CD4-positive, alpha-beta T cell treated with Interleukin-15 for 4 hours (primary cell): ENCODE measurements at places on chromosomes 5 and 9.

DNA sequence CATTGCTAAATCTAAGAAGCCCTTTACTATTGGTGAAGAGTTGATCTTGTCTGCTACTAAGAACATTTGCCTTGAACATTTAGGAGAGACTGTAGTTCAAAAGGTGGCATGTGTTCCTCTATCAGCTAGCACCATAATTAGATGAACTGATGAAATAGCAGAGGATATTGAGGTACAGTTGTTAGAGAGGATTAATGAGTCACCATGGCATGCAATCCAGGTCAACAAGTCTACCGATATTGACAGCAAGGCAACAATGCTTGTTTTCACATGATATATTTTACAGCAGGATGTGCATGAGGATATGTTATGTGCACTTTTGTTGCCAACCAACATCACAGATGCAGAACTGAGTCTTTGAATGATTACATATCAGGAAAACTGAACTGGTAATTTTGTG lies 134.3 kb upstream of the CDH9 start:
- DNase-seq: no peak

- DNase-seq: no peak
These were observed 498.0 kb downstream of the PRDM9 start for GRCh38 chr5:24005384-24005783.

- no peak for DNase-seq
These were observed 109.5 kb downstream of the MYO10 start for GRCh38 chr5:16826379-16827125.

GRCh38 chr5:147956064-147956841 lies 49.9 kb upstream of the C5orf46 start:
- DNase-seq: no peak

- no peak for DNase-seq
These were observed 1.3 kb downstream of the ZNF131 start for GRCh38 chr5:43121913-43122484.

DNA sequence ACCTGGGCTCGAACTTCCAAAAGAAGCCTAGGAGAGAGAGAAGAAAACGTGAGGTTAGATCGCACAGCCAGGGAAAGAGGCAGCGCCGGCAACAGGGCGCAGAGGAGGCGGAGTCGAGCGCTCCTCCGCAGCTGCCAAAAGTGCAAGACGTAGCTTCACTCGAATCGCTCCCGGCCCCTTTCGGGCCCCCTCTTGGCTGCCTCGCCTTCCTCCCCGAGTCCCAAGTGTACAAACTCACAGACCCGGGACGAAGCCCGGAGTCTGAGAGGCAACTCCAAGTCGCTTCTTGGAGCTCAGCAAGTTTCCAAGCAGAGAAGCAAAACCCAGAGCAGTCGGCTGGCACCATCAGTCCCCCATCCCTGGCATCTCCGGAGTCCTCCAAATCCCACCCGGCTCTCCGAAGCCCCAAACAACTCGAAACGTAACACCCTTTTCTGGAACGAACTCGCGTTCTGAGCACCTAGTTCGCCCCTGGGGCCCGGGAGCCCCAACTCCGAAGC lies 1.2 kb downstream of the MIER3 start:
- DNase-seq: peak; percentile 38

- DNase-seq: no peak
These were observed 82.1 kb downstream of the MAMDC2 start for GRCh38 chr9:70125621-70126263.

GRCh38 chr5:67259548-67260215 lies 63.1 kb upstream of the CD180 start:
- no peak for DNase-seq

DNA sequence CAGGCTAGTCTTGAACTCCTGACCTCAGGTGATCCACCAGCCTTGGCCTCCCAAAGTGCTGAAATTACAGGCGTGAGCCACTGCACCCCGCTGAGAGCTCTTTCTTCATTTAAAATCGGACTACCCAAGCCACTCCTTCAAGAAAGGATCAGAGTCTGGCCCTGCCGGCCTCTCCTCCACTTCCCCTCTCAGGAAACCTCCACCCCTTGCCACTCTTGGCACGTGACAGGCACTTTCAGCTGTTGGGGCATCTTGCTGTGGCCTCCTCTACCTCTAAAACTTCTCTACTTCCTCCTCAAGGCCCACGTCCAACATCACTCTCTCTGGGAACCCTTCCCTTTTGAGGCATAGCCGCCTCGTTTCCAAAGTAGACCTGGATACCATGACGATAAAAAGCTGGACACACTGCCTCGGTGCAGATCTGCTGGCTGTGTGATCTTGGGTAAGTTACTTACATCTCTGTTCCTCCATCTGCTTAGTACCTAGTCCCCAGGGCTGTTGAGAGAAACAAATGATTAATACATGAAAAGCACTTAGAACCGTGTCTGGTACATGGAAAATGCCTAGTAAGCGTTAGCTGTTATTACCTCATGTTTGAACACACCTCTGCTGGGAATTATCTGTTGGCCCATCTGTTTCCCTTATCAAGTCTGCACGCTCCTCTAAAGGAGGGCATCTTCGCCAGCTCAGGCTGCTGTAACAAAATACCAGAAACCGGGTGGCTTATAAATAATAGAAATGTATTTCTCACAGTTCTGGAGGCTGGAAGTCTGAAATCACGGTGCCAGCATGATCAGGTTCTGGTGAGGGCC lies 55.3 kb downstream of the SMIM23 start:
- no peak for DNase-seq

DNA sequence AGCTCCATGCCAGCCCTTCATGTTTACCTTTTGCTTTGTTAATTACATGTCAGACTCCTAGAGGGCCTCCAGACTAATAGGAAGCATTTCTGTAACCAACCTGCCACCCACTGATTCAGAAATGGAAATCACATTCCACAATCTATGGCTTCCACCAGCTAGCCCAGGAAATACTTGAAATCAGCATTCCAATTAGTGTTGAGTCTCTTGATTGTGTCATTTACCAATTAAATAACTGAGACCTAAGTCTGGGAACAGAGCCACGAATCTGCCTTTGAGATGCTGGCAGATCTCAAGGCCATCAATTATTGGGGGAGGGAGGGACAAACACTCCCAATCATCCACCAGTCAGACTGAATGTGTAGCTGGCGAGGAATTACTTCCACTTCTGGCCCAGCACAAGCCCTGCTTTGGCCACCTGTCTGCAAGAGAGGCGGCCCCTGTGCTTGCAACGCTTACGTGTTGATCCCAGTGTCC lies 27.4 kb upstream of the SAP30L start:
- DNase-seq: no peak

DNA sequence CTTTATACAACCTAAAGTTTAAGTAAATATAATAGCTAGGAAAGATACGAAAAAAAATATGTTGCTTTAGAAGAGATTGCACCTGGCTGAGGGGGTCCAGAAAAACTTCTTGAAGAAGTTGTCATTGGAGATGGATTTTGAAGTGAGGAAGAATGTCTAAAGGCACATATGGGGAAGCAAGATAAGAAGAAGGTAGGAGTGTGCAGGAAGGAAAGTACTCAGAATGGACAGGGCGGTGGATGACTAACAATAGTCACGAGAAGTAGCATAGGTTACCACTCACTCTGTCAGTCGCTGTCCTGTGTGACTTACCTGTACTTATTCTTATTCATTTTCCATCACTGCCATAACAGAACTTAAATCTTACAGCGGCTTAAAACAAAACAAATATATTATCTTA lies 251.6 kb downstream of the GRIA1 start:
- DNase-seq: no peak

DNA sequence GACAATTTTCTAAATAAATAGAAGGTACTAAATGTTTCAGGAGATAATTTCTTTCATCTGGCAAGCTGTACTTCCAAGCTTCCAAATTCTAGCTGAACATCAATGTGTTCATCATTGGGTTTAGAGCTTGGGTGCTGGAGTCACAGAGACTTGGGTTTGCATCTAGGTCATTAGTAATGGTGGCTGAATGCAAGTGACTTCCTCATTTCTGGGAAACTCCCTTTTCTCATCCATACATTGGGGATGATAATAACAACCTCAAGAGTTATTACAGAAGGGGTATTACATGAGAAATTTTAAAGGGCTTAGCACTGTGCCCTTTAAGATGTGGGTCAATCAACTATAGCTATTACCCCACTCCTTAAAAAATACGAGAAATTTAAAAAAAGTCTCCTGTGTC lies 41.1 kb upstream of the KLF4 start:
- DNase-seq: no peak

GRCh38 chr5:159807586-159807985 lies 108.7 kb upstream of the ADRA1B start:
- DNase-seq: no peak

DNA sequence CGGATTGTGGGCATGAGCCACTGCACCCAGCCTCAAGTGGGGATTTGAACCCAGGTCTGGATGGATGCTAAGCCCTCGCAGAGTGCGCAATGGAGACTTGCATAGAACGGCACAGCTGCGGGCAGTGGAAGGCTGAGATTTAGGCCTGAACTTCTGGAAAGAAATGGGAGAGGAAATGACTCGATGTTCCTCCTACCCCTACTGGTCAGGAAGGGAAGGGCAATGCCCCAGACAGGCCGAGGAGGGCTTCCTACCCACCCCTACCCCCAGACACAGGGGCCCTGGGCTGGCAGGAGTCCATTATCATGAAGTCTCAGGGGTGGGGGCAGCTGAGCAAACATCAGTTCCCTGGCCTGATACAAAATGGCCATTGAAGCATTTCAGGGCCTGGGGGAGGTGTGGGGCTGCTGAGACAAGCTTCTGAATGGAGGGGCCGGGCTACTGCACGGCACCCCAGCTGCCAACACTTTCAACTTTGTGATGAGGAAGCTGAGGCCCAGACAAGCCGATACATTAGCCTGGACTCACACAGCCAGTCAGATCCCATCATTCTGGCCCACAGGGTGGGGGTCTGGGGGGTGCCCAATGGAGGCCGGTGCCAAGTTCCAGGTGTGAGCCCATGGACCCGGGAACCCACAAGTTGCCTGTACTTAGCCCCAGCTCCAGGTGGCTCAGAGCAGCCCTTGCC lies 13.5 kb upstream of the WDR38 start:
- no peak for DNase-seq

DNA sequence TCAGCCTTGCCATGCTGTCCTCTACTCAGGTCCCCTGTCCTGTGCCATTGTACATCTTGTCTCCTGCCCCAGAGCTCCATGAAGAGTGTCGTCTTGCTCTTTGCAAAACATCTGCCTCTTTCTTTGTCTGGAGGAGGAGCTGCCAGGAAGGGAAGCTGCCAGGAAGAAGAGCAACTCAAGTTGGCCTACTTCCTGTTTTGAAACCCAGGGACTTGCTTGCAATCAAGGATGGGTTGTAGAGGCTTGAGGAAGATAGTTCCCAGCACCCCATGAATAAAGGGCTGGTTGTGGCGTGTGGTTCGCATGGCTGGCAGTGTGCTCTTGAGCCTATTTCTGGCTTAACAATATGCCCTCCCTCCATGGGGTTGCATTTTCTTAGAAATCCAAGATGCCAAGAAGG lies 53.0 kb upstream of the CPEB4 start:
- no peak for DNase-seq

DNA sequence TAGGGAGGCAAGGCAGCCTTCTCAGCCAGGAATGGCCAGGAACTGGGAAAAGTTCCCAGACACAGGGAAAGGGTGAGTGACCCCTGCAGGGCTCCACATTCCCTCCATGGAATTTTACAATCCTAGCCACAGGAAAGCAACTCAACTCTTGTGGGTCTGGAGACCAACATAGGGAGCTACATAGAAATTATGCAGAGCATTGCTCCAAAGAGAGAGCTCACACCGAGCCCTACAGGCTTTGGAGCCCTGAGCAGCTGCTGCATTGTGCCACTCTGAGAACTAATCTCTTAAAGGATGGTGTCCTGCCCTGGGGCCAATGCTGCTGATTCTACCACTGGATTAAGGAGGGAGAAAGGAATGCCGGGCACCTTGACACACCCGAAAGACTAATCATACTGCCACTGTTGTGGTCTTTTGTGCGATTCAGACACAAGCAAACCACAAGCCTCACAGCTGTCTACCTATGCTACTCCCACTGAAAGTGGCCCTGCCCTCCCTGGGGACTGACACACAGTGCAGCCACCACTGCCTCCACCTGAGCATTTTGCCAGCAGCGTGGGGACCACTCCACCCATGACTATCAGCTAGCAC lies 1089.8 kb upstream of the NUDT12 start:
- DNase-seq: no peak

DNA sequence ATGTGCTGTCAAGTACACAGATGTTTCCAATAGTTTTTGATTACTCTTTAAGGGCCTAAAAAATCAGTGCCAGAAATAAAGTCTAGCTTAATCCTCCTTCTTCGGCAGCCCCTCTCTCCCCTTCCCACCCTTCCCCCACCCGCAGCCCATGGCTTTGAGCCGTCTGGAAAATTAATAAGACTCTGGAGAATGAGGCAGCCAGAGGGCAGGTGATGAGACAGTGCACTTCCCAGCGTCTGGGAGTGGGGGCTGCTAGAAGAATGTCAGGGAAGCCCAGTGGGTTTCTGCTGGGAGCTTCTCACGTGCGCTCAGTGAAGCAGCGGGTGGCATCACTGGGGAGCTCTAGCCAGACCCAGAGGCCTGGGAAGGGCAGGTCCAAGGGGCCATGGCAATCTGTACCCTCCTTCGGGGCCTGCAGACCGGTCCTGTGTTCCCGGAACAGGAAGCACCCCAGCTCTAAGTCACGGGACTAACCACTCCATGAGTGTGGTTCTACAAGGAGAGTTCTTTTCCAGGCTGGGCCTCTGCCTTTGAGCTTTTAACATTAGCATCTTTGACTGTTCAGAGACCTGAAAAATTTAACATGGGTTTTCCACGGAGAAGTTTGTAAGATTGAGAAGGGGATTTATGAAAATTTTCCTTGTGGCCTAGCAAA lies 164.8 kb upstream of the OTULINL start:
- DNase-seq: no peak

DNA sequence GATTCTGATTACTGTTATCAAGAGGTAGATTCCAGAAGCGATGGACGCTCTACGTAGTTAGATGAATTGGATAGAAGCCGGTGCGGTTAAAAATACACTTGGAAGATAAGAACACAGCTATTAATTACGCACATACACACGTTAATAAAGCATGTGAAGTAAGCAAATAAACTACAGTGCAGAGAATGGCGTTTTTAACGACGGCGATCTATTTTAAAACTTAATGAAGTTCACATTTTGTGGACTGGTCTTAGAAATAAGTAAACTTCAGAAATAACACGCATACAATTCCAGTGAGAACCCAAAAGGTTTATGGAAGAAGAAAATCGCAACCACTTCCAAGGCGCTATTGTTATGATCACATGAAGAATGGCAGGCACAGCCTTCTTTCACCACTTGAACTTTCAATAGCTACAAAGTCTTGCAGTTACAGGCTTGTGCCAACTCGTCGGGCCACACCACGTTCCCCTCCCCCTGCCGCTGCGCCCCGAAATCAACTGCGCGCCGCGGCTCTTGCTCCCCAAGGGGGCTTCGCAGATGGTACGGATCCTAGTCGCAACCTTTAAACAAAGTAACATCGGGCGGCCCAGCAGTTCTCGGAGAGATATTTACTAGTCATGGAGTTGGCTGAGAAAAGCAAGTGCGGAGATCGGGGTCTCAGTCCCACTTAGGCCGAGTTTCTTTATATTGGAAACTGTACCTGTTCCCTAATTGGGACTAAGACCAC lies 866 bp upstream of the SEMA6A start:
- no peak for DNase-seq

- DNase-seq: peak; percentile 27
These were observed 1.5 kb downstream of the WHRN start for GRCh38 chr9:114503522-114504340.
